Activated CD4-positive, alpha-beta T cell treated with anti-CD3 and anti-CD28 coated beads, Interleukin-10, Interleukin-2, amounts not matched to agents 100 ng/mL and 50 ng/mL, durations not matched to agents 16 hours and 8 hours (primary cell): ENCODE measurements at places on chromosomes 2 and 18.
A peak's percentile ranks its signal among the peaks of the same experiment; 100 is the strongest.

DNA sequence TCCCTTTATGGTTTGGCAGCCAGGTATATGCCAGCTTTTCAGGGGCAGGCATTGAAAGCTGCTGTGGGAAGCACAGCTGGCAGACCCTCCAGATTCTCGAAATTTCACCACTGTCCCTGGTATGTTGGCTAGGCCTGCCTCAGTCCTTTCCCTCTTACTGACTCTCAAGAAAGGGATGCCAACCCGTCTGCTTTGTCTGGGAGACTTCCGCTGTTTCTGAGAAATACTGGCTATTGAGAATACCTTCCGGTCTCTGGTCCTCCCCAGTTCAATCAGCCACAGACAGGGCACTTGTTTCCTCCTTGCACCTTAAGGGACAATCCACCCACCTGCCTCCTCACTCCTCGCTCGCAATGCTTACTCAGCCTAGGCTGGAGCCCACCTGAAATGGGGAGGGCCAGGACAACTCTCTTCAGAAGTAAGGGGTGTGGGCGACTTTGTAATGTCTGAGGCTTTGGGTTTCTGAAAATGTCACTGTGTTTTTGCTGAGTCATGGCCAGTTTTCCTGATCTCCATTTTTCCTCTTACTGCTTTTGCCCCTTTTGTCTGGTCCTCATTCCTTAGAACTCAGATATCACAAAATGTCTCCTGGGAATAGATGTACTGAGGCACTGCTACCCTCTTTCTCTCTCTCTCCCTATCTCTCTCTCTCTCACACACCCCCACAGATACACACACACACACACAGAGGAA lies 571.1 kb downstream of the TNS1 start:
- no peak for DNase-seq

- no peak for DNase-seq
Measured at GRCh38 chr2:240245706-240246105, 105.2 kb upstream of the OTOS start.

DNA sequence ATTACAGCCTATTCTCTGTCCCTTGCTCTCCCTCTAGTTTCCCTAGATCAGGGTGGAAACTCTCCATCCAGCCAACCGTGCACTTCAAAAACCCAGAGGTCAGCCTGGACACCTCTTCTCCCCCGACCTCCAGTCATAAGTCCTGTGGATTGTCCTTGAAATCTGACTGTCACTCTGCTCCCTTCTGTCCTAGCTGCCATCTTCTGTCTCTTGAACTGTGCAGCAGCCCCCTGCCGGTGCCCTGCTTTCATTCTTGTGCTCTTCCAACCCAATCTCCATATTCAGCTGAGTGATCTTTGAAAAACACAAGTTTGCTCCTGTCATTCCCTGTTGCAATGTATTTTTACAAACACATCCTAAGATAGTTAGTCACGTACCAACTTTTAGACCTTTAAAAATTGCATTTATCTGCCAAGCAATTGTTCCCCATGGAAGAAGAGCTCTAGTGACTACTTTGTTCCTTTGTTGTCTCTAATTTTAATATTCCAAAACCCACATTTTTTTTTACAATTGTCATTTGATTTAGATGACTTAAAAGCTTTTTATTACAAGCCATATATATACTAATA lies 254.3 kb downstream of the CAMKMT start:
- no peak for DNase-seq

- DNase-seq, result no peak
Measured at GRCh38 chr18:12882453-12883371, 1.3 kb downstream of the PTPN2 start.

DNA sequence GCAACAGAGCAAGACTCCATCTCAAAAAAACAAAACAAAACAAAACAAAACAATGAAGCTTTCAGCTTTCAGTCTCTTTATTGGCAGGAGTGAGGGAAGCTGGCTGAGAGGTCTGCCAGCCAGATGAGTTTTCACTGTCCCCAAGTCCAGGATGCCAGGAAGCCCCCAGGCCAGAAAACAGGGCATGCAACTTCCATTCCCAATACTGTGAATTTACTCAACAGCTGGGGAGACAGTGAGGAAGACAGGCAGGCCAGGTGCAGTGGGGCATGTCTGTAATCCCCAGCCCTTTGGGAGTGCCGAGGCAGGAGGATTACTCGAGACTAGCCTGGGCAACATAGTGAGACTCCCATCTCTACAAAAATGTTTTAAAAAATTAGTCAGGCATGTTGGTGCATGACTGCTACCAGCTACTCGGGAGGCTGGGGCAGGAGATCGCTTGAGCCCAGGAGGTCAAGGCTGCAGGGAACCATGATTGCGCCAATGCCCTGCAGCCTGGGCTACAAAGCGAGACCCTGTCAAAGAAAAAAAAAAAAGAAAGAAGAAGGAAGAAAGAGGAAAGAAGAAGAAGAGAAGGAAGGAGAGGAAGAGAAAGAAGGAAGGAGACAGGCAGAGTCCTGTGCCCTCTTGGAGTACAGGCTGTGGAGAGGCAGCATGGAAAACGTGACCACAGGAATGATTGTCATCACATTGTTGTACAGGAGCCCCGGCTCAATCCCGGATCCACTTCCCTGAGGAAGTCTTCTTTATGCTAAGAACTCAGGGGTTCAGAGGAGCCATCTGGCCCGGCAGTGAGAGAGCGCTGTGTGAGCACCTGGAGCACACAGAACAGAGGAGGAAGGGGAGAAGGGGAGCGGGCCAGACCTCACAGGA lies 29.2 kb upstream of the POMC start:
- DNase-seq, result no peak

- DNase-seq, result no peak
Measured at GRCh38 chr2:210611466-210611865, 55.1 kb downstream of the CPS1 start.

GRCh38 chr2:62219407-62220159 lies 23.7 kb downstream of the B3GNT2 start:
- no peak for DNase-seq

DNA sequence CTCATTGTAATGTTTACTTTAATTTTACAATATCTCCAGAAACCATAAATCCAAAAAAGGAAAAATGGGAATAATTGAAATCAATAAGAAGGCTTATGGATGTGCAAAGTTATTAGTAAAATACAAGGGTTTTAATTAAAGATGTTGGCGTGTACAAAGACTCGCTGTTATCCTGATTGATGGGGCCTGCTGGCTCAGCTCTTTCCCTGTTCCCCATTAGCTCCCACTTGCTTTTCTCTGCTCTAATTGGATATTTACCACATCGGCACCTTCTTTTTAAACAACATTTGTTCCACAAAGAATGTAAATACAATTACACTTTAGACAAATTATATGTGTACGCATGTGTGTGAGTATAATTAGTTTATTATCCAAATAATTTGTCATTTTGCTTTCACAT lies 796.6 kb downstream of the ERBB4 start:
- DNase-seq, result no peak

- no peak for DNase-seq
Measured at GRCh38 chr2:46410273-46411244, 68.8 kb upstream of the TMEM247 start.

DNA sequence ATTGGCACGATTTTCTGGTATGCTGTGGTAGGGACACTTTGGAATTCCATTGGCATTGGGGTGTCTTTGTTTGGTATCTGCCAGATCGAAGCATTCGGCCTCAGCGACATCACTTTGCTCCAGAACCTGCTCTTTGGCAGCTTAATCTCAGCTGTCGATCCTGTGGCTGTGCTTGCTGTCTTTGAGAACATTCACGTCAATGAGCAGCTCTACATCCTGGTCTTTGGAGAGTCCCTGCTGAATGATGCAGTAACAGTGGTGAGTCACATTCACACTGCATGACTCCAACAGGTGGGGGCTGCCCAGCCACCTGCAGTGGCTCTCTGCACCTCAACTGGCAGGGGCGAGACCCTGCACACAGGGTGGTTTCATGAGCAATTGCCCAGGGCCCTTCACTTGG lies 38.4 kb downstream of the SLC9A2 start:
- peak; percentile 19 for DNase-seq

GRCh38 chr2:12538138-12538694 lies 178.5 kb upstream of the TRIB2 start:
- no peak for DNase-seq

DNA sequence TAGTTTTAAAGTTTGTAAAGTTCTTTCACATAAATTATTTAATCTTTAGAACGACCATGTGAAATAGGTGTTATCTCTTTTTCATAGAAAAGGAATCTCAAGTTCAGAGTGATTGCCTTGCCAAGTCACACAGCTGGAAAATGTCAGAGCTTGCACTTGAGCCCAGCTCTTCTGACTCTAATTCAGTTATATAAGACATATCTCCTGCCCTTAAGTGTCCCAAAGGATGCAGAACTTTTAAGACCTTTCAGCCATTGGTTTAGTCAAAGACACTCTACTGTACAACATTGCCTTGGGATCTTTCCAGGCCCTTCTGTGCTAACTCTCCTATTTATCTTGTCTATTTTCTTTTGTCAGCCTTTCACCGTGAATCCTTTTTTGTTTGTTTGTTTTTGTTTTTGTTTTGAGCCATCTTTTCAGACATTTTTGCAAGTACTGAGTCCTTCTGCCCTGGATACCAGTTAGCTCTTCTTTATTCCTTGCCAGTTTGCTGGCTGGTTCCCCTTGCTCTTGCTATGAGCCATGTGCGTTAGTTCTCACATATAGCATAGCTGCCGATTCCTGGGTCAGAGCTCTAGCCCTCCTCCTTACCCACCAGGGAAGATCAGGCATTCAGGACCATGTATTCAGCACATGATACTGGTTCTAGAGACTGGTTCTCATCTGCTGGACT lies 160.0 kb upstream of the MYO3B start:
- no peak for DNase-seq

GRCh38 chr18:74249181-74249968 lies 42.4 kb downstream of the CYB5A start:
- no peak for DNase-seq

- no peak for DNase-seq
Measured at GRCh38 chr2:96092951-96093350, 23.4 kb downstream of the ADRA2B start.

GRCh38 chr18:79766308-79766707 lies 31.4 kb upstream of the KCNG2 start:
- DNase-seq, result no peak

GRCh38 chr2:178072000-178072382 lies 586 bp downstream of the PDE11A start:
- no peak for DNase-seq

DNA sequence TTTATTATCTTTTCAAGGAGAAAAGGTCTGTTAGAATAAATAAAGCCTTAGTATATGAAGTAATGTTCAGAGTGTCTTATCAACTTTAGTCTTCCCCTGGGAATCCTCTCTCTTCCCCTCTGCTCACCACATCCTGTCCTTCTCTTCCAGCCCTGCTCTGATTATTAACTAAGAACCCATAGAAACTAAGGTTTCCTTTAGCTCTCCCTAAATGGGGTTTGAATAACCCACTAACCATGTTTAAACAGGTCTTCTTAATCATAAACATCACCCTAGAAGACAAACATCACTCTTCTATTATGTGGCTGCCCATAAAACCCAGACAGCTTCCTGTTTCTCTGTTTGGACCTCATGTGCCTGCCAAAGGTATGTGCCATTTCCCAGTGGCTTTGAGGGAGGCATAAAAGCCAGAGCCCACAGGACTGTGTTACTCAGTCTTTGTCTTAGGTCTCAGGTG lies 50.1 kb downstream of the SLC14A1 start:
- DNase-seq, result no peak

DNA sequence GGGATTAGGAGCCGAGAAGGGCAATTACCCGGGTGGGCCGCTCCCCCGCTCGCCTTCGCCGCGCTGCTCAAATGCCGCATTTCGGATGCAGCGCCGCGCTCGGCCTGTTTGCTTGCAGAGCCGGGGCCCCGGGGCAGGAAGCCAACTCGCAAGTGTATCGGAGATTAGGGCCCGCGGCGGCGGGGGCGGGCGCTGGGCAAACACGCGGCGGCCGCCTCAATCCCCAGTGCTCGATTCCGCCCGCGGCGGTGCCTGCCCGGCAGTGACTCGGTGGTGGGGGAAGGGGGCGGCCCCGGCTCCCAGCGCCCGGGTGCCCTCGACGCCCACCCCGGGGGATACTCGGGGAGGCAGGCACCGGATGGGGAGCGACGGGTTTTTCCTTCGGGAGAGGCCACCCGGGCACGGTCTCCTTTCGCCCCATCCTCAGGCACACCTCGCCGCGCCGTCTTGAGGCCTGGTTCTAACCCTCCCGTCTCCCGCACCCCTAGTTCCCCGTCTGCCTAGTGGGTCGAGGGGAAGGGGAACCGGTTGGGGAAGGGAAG lies 26.6 kb upstream of the NOTO start:
- peak; percentile 72 for DNase-seq

- peak; percentile 9 for DNase-seq
Measured at GRCh38 chr18:51300912-51301311, 103.4 kb upstream of the MEX3C start.

GRCh38 chr2:164843346-164843911 lies 1.8 kb upstream of the COBLL1 start:
- DNase-seq, result no peak

DNA sequence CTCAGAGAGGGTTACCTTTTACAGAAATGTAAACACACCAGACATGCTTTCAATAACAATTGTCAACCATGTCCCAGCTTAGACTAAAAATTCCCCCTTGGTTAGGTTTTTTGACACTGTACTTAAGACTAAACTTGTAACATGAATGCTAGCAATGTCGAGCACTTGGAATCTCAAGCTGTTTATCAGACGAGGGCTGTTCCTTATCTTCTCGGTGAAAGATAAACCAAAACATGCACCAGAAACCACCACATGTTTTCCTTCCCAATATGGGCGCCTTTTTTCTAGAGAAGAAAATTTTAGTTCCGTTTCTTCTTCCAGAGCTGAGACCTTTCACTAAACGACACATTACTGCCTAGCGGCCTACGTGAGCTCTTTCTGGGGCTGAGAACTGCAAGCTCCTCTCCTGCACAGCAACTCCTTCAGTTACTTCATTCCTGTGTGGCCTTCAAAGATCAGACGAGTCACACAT lies 42.4 kb upstream of the ACKR3 start:
- no peak for DNase-seq

DNA sequence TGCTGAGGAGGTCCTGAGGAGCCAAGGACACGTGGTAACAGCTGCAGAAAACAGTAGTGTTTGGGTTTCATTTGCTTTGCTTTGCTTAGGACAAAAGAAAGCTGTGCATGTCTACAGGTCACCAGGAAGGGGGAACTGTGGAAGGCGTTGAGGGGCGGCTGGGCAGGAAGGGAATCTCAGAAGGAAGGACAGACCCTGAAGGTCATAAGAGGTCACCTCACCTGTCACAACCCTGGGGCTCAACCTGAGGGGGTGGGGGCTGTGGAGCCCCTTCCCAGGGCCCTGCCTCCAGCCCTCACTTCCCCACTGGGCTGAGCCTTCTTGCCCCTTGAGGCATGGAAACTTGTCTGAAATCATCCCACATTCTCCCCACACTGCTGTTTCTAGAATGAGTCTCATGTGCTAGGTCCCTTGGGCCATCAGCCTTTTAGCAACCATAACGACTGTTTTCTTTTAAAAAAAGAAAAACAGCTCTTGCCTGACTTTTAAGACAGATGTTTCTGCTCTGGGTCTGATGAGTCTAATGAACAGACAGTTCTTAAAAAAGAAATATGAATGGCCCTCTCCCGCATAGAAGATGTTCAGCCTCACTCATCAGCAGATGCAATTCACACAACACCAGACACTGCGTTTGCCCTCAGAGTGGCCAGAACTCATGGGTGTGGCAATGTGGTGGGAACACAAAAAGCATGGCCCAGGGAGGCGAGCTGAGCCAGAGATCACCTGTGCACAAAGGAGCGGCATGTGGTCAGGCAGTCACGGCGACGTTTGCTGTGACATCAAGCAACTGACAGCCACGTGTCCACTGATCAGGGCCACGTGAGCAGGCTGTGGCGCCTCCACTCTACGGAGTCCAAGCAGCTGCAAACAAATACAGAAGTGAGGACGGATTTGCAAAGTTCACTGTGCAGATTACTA lies 84.0 kb downstream of the SEPTIN10 start:
- DNase-seq, result no peak
